ENCODE measurements at places on chromosomes 11 and 22. TPM values are rescaled to one million over a fixed set of nuclear protein-coding genes. Genes with fewer than 3 reads are reported as not detected.
A peak's percentile ranks its signal among the peaks of the same experiment; 100 is the strongest.

The GRIA4 gene
- not detected for total RNA-seq

The SCGB1A1 gene
- total RNA-seq: not detected

The OR5P2 gene
- total RNA-seq: not detected

The PKP3 gene
- 0.40 TPM for total RNA-seq

The YPEL4 gene
- 0.24 TPM for total RNA-seq

The OR4D5 gene
- not detected for total RNA-seq

DNA sequence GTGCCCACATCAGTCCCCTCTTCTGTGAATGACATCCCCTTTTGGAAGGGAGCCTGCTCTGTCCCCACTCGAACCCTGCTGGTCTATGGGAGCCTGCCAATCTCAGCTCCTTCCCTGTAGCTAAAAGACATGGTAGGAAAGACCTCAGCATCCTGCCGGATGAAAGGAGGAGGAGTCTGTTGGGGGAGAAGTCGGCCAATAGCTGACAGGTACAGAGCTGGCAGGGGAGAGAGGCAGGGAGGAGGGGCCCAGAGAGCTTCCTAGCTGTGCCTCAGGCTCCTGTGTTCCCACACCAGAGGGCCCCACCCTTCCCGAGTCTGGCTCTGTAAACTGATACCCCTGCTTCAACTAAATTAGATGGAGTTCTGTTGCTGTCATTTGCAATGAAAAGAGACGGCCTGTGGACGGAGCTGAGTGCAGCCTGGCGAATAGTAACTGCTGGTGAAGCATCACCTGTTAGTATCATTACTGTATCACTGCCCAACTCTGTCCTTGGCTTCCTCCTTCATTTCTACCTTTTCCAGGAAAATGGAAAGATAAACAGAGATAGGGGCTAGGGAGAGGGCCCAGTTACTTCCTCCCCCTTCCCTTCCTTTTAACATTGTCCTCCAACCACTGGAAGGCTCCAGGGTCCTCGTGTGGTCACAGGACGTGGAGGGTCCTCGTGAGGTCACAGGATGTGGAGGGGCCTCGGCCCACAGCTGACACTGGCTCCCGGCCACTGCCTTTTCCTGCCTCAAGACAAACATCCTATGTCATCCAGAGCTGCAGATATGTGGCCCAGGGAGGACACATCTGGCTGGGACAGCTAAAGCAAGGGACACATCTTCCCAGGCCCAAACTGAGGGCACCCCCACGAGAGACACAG lies 15.1 kb downstream of the FXYD6 start:
- peak; percentile 57 for DNase-seq

DNA sequence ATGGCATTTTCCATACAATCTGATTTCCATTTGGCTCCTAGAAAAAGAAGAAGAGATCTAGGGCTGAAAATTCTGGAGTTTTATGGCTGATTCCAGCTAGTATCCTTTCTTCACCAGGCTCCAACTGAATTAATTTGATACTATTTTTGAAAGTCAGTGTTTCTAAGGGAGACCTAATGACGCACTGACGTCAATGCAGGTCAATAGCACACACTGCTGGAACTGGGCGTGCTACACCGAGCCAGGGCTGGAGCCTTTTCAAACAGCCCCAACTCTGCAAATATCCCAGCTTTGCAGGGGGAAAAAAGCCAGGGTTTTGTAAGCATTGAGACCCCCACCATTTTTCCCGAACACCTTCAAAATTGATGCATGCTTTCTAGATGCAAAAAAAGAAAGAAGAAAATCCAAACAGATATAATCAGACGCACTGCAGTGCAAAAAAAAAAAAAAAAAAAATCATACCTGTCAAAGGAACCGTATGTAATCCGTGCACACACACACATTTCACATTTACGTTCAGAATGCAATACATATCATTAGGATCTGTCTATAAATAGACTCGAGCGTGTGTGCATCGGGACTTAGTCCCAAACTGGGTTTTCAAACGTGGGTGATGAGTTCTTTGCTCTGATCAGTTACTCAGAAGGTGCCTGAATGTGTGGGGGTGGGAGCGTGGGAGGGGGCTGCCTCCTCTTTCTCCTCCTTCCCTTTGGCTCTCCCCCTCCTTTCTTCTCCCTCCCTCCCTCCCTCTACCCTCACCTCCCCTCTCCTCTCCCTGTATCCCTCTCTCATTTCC lies 124.5 kb upstream of the HSD17B12 start:
- no peak for DNase-seq

DNA sequence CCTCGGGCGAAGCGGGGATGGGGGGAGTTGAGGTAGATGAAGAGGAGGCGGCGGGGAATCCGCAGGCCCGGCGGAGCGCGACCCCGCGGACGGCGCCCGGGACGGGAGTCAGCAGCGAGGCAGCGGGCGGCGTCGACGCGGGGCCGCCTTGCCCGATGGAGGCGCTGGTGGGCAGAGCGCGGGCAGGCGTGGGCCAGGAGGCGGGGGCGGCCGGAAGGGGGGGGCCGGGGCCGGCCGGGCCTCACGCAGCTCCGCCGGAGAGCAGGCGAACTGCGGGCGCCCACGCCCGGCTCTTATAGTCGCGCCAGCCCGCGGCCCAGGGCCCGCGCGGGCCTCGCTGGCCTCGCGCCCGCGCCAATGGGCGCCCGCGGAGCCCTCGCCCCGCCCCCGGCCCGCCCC lies at the start of gene IGF2:
Gene IGF2, minus strand, starts transcription at position 267 of the 399 bp plus-strand sequence. CDS start 3,866 bp downstream, outside the sequence.
- DNase-seq: no peak

DNA sequence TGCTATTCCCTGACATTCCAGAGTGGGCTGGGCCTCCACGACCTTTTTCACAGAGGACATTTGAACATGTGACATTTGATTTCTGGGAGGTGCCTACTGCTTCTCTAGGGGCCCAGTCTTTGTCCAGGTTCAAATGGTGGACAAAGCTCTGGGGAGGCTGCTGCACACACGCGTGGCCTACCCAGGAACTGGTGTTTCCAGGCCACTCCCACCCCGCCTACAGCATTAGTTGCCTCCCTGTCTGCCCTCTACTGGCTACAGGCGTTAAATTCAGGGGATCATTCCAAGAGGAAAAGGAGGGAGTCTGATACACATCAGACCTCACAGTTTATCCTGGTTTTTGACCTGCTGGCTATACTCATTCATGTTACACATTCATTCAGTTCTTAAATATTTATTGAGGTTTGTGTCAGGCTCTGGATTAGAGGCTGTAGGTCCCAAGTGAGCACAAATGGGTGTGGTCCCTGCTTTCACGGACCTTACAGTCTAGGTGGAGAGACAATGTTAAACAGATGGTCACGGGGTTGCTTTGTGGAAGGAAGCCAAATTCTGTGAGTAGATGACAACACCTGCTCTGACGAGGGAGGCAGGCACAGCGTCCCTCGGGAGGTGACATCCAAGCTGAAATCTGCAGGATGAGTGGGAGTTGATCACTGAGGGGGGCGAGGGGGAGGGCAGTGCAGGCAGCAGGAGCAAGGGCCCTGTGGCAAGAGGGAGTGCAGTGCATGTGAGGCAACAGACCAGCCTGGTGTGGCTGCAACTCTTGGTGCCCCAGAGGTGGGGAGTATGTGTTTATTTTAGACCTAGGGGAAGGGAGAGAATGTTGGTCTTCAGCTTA lies 11.8 kb downstream of the TUB start:
- DNase-seq: no peak

GRCh38 chr11:45166604-45166897 lies 20.1 kb downstream of the PRDM11 start:
- DNase-seq: no peak

GRCh38 chr11:117439256-117439655 lies 111.6 kb downstream of the CEP164 start:
- no peak for DNase-seq

GRCh38 chr22:27494785-27495184 lies 306.8 kb downstream of the MN1 start:
- DNase-seq: no peak

DNA sequence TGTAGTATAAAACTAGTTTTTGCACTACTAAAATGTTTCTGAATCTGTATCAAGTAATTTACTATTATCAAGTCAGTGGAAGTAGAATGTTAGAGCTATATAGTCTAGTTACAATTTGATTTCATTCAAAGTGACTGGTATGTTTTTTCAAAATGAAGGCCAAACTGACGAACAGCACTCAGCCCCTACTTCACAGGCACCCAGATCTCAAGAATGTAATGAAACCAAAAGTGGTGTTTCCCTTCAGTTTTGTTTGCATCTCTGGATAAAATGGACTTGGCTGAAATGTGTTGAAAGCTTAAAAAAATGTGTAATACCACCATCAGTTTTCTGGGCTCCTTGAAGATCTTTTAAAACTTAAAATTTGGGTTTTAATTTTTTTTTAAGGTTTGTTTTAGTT lies 46.4 kb downstream of the QSER1 start:
- no peak for DNase-seq

DNA sequence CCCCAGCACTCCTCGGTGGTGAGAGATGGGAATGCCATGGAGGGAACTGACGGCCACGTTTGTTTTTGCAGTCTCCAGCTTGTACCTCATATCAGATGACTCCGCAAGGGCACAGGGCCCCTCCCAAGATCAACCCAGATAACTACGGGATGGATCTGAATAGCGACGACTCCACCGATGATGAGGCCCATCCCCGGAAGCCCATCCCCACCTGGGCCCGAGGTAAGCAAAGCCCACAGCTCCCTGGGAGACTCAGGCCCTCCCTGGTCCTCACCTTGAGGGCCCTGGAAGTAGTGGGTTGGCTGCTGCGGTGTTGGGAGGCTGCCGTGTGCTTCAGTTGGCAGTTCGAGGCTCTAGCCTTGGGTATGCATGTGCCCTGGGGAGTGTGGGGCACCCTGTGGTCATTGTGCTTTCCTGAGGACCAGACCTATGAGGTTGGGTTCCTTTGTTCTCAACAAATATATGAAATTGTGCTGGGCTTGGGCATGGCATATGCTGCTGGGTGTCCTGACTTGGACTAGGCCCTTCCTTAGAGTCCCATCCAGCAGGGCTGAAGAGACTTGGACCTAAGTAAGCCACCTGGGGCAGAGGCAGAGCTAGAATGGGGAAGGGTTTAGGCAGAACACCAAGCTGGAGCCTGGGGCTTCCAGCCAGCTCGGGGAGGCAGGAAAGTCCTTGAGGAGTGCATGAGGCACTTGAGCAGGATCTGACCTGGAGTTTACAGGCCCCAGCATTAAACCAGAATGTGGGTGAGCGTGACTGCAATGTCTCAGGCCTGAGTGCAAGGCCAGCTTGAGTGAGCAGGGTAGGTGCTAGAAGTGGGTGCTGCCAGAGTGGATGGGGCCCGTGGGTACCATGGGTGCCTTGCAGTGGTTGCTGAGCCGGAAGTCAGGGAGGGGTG lies 26.4 kb downstream of the INCENP start:
- DNase-seq: peak; percentile 74

GRCh38 chr11:126387857-126388256 lies 32.4 kb downstream of the ST3GAL4 start:
- no peak for DNase-seq

DNA sequence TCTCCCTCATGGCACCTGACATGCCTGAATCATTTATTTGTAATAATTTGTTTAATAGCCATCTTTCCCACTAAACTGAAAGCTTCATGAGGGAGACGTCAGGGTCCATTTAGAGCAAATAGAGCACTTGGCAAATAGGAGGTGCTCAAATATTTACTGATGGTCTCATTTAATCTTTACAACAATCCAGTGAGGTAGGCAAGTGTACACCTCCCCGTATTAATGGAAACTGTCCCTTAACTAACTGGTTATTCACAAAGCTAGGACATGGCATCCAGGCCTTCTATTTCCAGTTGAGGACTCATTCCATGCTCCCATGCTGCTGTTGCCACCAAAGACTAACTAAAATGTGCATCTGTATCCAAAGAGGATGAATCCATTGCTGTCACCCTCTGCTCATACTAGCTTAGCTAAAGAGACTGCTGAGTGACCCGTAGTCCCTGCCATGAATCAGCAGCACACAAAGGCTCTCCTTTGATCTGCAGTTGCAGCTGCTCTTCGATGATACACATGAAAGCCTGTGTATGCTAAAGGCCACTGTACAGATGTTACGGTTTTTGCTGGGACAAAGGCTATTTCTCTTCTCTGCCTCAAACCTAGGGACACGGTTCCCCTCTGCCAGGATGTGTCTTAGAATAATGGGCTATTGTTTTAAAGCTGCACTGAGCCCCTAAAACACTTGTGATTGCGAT lies 82.6 kb downstream of the RAB30 start:
- DNase-seq: no peak

DNA sequence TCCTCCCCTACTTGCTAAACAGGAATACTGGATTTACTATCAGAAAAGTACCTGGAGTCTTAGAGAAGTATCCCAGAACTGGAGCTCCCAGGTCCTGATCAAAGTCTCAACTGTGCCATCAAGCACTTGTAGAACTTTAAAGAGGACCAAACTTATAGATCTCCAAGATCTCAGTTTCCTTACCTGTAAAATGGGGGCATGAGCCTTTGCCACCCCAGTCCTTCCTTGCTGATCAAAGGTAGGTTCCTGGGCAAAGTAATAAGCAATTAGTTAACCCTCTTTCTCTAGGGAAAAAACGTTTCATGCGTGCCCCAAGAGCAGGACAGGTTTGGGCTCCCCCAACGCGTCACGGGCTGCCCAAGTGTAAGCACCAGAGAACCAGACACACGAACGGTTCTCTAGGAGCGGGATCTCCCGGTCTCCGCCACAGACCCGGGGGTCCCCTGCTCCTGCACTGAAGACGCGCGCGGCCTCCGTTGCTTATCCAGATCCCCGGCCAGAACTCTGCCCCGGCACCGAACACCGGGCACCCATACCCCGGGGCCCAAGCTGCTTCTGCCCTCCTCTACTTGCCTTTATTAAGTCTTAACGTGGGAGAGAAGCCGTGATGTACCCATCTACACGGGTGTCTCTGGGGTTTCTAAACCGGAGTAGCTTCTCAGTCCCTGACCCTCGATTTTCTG lies 505 bp downstream of the ZNF214 start:
- no peak for DNase-seq

GRCh38 chr11:105202422-105202821 lies 62.9 kb upstream of the CARD18 start:
- no peak for DNase-seq

DNA sequence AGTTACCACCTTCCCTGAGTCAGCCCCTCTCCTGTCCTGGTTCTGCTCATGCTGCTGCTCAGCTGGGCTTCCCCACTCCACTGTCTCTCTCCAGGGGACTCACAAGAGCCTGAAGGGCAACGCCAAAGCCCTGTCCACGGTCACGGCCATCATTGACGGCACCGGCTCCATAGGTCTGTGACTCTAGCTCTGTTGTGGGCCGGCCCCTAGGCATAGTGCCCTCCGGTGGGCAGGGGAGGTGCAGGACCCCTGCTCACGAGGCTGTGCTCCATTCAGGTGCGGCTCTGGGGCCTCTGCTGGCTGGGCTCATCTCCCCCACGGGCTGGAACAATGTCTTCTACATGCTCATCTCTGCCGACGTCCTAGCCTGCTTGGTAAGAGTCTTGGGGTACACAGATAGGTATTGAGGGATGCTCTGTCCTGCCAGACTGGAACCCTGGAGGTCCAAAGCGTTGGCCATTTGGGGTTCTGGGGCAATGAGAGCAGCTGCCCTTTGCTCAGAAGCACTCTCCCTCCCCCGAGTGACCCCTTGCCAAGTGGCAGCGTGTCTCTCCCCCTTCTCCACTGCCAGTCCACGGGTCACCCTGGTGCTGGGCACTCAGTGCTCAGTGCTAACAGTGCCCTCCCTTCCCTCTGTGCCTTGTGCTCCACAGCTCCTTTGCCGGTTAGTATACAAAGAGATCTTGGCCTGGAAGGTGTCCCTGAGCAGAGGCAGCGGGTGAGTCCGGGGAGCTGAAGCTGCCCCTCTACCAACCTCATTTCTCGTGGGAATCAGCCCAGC lies 22.4 kb downstream of the SLC37A2 start:
- DNase-seq: peak; percentile 83

All from osteocyte (in vitro differentiated cells).